ENCODE measurements at places on chromosomes 6 and 20.

DNA sequence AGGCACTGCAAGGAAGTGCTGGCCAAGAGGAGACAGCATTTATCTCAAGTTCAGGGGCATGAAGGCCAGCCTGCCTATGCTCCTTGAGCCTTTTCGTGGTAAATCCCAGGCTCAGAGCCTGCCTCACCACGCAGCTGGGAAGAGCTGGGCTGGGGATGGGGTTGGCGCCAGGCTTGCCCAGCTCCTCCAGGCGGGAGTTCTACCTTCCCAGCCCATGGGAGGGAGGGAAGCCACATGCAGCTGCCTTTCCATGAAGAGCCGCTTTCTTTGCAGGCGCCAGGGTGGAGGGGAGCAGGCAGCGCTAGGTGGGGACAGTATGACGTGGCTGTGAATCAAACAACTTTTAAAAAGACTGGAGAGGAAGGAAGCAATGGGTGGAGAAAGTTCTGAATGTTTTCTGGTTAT is 19.5 kb upstream of the SIRT5 start:
- no peak for DNase-seq

DNA sequence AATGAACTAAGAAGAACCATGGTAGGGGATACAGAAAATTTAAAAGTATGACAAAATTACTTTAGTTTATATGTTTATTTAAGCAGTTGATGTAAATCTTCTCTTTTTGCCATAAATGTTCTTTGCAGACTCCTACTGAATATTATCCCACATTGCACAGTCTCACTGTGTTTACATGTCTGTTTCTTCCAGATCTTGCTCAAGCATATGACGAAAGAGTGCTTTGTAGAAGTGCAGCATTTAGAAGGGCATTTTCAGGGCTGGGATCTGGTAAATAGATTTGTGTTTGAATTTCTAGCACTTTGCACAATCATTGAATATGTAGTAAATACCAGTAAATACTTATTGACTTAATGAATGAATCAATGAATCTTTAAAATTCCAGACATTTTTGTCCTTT is 152.0 kb upstream of the EPHA7 start:
- DNase-seq, result no peak

- DNase-seq, result no peak
Measured at GRCh38 chr6:166415306-166415705, 32.6 kb upstream of the MPC1 start.

DNA sequence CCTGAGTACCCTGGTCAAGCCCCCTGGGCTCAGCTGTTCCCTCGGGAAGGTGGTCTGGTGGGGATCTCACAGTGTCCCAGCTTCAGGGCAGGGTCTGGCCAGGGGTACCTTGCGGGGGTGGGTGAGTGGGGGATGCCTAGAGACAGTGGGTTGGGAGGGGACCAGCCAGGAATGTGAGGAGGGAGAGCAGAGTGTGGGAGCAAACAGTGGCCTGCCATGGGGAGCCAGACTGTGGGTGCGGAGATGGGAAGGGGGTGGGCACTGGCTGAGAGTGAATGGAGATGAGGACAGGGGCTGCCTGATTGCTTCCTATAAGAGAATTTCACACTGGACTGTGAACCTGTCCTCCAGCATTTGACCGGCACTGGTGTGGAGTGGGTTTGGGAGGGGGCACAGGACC is 95.1 kb downstream of the VEGFA start:
- no peak for DNase-seq

- DNase-seq, result no peak
Measured at GRCh38 chr6:130212215-130212874, 10.4 kb downstream of the SAMD3 start.
